ENCODE measurements at places on chromosomes 3 and 15. TPM values are rescaled to one million over a fixed set of nuclear protein-coding genes. Genes with fewer than 3 reads are reported as not detected.

DNA sequence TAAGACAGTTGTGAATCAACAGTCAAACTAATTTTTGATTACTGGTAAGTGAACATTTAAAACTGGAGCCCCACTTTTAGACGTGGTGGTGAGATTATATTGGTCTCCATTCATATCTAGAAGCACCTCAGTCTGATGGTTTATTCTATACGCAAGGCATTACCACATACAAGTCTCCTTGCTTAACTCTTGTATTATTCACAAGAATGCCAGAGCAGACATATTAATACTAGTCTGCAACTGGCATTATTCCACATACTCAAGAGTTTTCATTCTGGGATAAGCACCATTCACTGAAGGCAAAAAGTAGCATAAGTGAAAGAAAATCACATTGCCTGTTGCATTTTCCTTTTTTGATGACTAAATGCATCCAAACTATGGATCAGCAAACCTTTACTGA is 36.9 kb upstream of the MEIS2 start:
- DNase-seq: no peak

GRCh38 chr15:85407421-85408269 is 27.2 kb downstream of the AKAP13 start:
- no peak for DNase-seq

DNA sequence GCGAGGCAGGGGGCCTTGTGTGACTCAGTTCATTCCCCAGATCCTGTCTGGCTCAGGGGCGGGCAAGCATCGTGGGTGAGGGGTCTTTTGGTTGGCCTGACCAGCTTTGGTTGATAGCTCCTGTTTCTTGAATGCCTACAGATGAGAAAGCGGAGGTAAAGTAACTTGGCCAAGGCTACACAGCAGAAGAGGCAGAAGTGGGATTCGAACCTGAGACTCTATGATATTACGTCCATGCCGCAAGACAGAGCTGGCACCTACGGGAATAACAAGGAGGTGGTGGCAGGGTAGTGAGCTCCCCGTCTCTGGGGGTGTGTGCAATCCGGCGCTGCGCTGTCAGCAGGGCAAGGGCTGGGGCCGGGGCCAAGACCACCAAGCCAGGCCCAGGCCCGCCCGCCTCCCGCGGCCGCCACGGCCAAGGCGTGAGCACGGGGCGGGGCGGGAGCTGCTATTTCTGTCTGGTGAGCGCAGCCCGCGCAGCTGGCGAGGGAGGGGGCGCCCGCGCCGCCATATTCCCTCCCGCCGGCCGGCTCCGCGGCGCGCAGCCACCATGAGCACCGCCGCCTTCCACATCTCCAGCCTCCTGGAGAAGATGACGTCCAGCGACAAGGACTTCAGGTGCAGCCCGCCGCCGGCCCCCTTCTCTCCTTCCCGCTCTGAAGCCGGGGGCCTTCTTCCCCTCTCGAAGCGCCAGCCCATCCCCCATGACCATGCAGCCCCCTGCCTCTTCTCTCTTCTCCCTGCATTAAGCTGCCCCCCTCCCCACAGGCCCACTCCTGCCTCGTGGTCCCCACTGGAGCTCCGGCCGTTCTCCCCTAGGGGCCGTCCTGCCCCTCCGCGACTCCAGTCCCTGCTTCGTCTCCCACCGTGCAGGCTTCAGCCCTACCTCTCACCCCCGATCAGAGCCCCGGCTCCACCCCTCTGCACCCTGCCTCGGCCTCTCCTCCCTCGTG is at the start of gene CAND2:
Gene CAND2, plus strand, starts transcription at position 510 of the 953 bp plus-strand sequence. Its CDS starts 41 bp downstream, at position 551.
- DNase-seq: peak; percentile 89

DNA sequence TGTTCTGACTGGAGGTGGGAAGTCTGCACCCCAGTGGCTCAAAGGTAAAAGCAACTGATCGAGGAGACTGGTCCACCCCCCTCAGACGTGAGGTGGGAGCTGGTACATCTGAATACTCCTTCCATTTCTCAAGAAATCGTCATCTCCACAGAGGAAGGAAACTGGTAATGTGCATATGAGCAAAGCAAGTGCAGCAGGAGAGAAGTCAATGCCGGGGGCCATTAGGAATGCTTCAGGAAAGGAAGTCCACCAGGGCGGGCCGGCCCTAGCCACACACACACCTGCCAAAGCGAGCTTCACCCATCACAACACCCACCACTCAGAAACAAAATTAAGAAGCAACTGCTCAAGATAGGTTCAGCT is 8.5 kb downstream of the TBC1D2B start:
- no peak for DNase-seq

DNA sequence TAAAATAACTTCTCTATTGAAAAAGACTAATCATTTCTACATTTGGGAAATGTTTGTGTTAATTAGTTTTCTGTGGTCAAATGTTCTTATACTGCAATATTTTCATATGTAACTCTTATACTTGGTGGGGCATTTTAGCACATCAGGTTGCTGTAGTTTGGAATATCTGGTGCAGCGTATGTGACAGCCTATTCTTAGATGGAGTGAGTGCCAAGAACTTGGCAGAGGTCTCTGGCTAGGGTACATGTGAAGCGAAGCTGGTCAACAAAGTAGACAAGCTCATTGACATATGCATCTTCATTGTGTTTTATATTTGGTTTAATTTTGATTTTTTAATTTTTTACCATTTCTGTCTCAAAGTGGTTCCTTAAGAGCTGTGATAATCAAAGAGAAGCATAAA is 53.2 kb downstream of the CHAC1 start:
- no peak for DNase-seq

GOLGA6L7 gene
- polyA plus RNA-seq: 0.52 TPM

FES gene
- polyA plus RNA-seq: 12.7 TPM

All from cardiac muscle cell (in vitro differentiated cells and primary cell).